ENCODE measurements at places on chromosomes 6 and 20.

GRCh38 chr6:89842228-89842627 is 12.5 kb downstream of the CASP8AP2 start:
- DNase-seq = no peak

DNA sequence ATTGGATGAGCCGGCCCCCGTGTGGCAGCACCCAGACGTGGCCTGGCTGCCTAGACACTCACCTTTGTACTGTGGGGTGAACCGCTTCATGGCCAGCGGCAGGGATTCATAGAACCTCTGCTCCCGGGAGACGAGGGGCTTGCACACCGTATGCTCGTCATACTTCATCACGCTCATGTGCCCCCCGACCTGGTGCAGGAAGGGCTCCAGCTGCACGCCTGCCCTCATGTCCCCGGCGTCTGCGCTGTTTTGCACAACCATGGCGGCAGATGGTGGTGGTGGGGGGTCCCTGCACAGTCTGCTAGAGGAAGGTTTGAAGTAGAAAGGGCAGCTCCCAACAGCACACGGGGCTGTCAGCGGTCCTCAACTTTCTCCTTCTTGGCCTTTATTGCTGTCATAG is 11.5 kb downstream of the IP6K3 start:
- no peak for DNase-seq

GRCh38 chr6:88008831-88009231 is 38.8 kb upstream of the SPACA1 start:
- no peak for DNase-seq

DNA sequence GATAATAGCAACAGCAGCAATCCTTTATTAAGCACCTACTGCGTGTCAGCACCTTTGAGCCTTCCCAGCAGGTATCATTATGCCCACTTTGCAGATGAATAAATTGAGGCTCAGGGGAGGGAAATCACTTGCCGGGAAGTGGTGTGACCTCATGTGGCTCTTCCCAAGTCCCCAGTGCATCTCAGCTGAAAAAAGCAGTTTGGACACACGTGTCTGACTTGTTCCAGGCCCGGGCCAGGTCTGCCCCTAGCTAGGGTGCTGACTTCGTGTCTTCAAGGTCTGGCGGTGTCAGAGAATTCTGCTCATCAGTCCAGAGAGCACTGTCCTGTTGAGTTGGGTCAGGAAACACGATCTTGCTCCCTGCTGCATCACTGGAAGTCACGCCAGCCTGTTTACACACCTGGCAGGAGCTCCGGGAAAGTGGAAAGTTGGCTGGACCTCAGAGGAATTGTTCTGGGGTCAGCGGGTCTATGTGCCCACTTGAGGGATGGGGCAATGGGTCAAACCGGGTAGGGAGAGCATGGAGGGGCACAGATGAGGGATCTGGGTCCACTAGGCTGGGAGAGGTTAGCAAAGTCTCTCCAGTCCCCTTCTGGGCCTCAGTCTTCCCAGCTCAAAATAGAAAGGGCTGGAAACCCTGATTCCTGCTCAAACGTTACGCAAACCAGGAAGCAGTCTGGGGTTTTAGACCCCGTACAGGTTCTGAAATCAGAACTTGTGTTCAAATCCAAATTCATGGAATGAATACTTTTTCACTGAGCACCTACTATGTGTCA is 10.5 kb downstream of the SLC13A3 start:
- DNase-seq = no peak

GRCh38 chr6:93975159-93975558 is 555.8 kb upstream of the EPHA7 start:
- DNase-seq = no peak

Data from non-pigmented ciliary epithelial cell (primary cell).